ENCODE measurements at places on chromosomes 2 and 18.

DNA sequence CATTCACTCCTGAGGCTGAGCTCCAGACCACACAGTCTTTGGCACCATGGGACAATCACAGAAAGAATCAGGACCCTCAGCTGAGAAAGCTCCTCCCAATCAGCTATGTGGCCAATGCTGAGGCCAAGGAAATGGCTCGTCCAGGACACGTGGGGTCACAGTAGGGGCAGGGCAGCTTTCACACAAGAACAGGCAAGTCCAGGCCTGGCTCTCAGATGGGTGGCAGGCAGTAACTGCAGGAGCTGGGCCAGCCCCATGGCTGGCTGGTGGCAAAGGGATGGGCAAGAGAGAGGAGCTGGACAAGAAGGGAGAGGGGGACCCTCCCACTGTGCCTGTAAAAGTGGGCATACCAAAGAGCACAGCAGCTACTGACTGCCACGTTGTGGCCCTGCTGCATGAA lies 12.2 kb upstream of the EDAR start:
- DNase-seq: no peak

DNA sequence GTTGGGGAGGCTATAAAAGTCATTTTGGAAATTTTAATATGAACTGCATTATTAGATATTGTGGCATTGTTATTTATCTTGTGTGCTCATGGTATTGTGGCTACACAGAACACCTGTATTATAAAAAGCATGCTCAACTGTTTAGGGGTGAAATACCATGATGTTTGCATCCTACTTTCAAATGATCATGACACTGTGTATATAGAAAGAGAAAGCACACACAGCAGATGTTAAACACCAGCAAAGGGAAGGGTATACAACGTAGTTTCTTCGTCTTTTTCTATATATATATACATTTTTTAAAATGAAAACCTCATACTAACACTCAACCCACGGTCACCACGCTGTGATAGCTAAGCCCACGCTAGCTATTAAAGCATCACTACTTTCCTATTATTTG lies 27.1 kb downstream of the STARD7 start:
- DNase-seq: no peak

DNA sequence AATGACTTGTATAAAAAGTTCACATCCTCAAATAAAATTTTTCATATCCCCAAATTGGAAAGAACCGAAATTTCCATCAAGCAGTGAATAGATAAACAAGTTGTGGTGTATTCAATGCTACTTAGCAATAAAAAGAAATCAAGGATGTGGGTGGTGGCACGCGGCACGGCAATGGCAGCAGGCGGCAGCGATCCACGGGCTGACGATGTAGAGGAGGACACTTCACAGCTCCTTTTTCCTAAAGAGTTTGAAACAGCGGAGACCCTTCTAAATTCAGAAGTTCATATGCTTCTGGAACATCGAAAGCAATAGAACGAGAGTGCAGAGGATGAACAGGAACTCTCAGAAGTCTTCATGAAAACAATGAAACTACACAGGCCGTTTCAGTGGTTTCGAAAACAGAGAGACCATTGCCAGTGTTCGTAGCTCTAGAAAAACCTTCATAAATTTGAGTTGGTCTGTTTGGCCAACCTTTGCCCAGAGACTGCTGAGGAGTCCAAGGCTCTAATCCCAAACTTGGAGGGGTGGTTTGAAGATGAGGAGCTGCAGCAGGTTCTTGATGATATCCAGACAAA lies 9.8 kb upstream of the IL36A start:
- DNase-seq: no peak

DNA sequence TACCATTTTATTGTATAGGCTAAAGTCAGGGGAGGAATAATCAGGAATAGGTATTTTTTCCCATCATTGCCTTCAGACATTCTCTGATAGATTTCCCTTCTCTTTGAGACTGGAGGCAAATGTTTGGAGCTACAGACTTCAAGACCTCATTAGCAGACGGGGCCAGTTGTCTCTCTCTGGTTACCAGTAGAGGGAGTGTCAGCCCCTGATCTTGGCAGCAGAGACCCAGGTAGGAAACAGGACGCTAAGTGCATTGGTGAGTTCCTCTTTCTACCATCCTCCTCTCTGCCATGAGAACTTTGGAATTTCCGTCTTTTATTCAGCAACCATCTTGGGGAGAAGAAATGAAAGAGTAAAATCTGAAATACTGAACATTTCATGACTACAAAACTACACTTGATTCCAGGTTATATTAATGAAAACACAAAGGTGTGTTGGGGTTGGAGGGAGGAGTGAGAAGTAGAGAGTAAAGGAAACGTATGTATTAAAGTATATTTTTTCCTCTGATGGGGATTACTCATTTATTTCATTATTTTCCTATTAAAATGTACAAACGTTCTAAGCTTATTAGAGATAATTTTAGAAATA lies 186.2 kb upstream of the GCFC2 start:
- DNase-seq: no peak

DNA sequence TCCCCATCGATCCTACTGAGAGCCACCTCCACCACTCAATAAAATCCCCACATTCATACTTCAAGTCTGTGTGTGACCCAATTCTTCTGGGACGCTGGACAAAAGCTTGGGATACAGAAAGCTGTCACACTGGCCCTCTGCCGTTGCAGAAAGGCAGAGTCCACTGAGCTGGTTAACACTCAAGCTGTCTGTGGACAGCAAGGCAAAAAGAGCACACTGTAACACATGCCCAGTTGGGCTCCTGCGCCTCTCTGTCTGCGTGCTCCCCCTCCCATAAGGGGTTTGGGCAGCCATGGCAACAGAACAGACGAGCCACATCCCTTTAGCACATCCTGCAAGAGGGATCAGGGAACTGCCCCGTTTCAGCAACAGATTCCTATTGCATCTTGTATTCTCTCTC lies 106.9 kb upstream of the RGPD4 start:
- DNase-seq: no peak

- DNase-seq: no peak
Measured at GRCh38 chr2:172455121-172455515, 27.7 kb downstream of the ITGA6 start.

GRCh38 chr2:22822835-22823234 lies 562.1 kb upstream of the KLHL29 start:
- no peak for DNase-seq

- DNase-seq: no peak
Measured at GRCh38 chr2:181952404-181953226, 33.0 kb upstream of the PPP1R1C start.

GRCh38 chr2:163713534-163714311 lies 22.1 kb downstream of the FIGN start:
- no peak for DNase-seq
